ENCODE measurements at places on chromosomes 1 and 21.

- H3K4me3 ChIP-seq: no peak overlapping the region
- H3K27me3 ChIP-seq: no peaks in the 10 kb centered on the region
- H3K4me1 ChIP-seq: no peaks in the 10 kb centered on the region
- no peaks in the 10 kb centered on the region for H3K36me3 ChIP-seq
Observed at GRCh38 chr1:247434005-247434404, 18.0 kb downstream of the NLRP3 start.

- H3K4me3 ChIP-seq: no peak overlapping the region
- H3K4me1 ChIP-seq: no peaks in the 10 kb centered on the region
- no peak for DNase-seq
- no peak overlapping the region for H3K27ac ChIP-seq
- no peaks in the 10 kb centered on the region for H3K27me3 ChIP-seq
Observed at GRCh38 chr1:59422921-59423575, 126.2 kb downstream of the FGGY start.

- peaks cover 22% of the 10 kb centered on the region for H3K4me1 ChIP-seq
- H3K27me3 ChIP-seq: no peaks in the 10 kb centered on the region
- H3K27ac ChIP-seq: no peak overlapping the region
- H3K4me3 ChIP-seq: no peak overlapping the region
- peaks cover 18% of the 10 kb centered on the region for H3K36me3 ChIP-seq
Observed at GRCh38 chr1:43354471-43354870, 4.3 kb upstream of the CDC20 start.

- no peaks in the 10 kb centered on the region for H3K27me3 ChIP-seq
- no peaks in the 10 kb centered on the region for H3K4me1 ChIP-seq
- no peak overlapping the region for H3K27ac ChIP-seq
- no peak overlapping the region for H3K4me3 ChIP-seq
- no peak for DNase-seq
- H3K36me3 ChIP-seq: no peaks in the 10 kb centered on the region
Observed at GRCh38 chr1:179167418-179167777, 62.1 kb downstream of the ABL2 start.

DNA sequence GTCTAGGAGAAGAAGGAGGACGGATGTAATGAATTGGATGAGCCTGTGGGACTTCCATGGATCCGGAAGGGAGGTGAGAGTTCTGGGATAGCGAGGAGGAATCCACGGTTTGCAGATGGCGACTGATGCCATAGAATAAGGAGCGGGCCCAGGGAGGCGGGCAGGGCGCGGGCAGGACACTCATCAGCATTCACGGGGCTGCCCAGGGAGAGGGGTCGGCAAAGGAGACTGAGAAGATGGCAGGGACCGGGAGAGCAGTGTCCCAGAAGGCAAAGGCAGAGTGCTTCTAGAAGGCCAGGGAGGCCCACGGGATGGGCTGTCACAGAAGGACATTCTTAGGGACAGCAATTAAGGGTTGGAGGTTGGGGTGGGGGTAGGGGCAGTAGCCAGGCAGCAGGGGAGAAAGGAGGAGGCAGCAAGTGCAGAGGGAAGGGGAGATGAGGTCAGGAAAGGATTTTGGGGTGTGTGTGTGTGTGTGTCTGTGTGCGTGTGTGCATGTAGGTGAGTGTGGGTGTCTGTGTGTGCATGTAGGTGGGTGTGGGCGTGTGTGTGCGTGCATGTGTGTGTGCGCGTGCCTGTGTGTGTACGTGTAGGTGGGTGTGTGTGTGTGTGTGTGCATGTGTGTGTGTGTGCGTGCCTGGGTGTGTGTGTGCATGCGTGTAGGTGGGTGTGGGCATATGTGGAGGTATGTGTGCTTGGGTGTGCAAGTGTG, 1.1 kb upstream of the COL8A2 start:
- H3K4me3 ChIP-seq: no peak overlapping the region
- H3K27me3 ChIP-seq: peaks cover 43% of the 10 kb centered on the region
- H3K4me1 ChIP-seq: peaks cover 18% of the 10 kb centered on the region

DNA sequence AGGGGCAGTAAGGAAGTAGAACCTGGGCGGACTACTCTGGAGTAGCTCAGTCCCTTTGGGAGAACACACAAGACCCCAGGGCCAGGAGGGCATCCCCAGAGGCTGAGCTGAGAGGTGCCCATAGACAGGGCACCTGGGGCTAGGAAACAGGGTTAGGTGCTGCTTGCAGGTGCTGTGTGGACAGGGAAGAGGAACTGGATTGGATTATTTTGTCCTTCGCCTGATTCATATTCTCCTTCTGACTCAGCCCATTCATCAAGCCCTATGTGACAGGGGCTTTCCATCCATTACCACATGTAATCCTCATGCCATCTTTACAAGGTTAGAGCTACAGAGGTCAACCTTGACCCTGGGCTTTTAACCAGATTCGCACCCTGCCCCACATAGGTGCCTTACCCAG, 183.9 kb downstream of the C1orf94 start:
- H3K27me3 ChIP-seq: no peaks in the 10 kb centered on the region
- H3K4me3 ChIP-seq: no peak overlapping the region
- H3K4me1 ChIP-seq: no peaks in the 10 kb centered on the region

- DNase-seq: no peak
- H3K27me3 ChIP-seq: peaks cover 10% of the 10 kb centered on the region
- no peak overlapping the region for H3K27ac ChIP-seq
- peaks cover 10% of the 10 kb centered on the region for H3K4me1 ChIP-seq
- no peaks in the 10 kb centered on the region for H3K36me3 ChIP-seq
Observed at GRCh38 chr1:8976896-8977450, 31.3 kb downstream of the CA6 start.

DNA sequence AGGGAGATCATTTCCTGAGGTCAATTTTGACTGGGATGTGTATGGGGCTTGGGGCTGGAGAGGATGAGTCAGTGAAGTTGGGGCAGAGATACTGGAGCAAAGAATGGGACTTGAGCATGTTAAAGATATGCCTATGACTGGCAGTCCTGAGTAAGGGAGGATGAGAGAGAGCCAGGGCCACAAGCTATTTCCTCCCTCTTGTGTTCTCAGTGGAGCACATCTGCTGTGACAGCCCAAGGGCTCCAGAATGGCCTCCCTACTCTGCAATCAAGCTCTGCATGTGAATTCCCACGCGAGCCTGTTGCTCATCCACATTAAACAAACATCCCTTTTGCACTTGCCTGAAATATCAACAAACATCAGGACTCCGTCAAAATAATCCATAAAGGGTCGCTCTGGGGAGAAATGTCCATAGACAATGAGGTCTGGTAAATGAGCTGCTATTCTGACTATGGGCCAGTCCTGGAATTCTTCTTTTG, 9.2 kb downstream of the ADCY10 start:
- no peaks in the 10 kb centered on the region for H3K36me3 ChIP-seq
- no peak for DNase-seq
- no peaks in the 10 kb centered on the region for H3K4me1 ChIP-seq
- H3K27me3 ChIP-seq: no peaks in the 10 kb centered on the region

DNA sequence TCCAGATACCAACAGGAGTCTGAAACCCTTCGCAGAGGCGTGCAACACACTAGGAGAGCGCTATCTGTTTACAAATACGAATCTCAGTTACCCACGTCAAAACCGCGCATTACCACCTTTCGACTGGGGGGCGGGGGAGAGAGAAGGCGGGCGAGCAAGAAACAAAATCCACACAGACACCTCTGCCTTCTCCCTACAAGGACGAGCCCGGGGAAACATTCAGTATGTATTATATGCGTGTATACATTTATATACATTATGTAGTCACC, 722 bp downstream of the TUT4 start:
- DNase-seq: peak; percentile 74
- H3K36me3 ChIP-seq: peaks cover 4% of the 10 kb centered on the region
- H3K4me3 ChIP-seq: no peak overlapping the region

GRCh38 chr1:111225717-111226400, 1.7 kb upstream of the CHI3L2 start:
- peak overlapping the region; percentile 27 for H3K4me3 ChIP-seq
- no peaks in the 10 kb centered on the region for H3K27me3 ChIP-seq

GRCh38 chr1:46477153-46477929, 12.3 kb upstream of the DMBX1 start:
- no peaks in the 10 kb centered on the region for H3K4me1 ChIP-seq
- no peaks in the 10 kb centered on the region for H3K36me3 ChIP-seq
- H3K27me3 ChIP-seq: peaks cover 41% of the 10 kb centered on the region
- peak; percentile 79 for DNase-seq
- H3K4me3 ChIP-seq: no peak overlapping the region
- H3K27ac ChIP-seq: no peak overlapping the region

DNA sequence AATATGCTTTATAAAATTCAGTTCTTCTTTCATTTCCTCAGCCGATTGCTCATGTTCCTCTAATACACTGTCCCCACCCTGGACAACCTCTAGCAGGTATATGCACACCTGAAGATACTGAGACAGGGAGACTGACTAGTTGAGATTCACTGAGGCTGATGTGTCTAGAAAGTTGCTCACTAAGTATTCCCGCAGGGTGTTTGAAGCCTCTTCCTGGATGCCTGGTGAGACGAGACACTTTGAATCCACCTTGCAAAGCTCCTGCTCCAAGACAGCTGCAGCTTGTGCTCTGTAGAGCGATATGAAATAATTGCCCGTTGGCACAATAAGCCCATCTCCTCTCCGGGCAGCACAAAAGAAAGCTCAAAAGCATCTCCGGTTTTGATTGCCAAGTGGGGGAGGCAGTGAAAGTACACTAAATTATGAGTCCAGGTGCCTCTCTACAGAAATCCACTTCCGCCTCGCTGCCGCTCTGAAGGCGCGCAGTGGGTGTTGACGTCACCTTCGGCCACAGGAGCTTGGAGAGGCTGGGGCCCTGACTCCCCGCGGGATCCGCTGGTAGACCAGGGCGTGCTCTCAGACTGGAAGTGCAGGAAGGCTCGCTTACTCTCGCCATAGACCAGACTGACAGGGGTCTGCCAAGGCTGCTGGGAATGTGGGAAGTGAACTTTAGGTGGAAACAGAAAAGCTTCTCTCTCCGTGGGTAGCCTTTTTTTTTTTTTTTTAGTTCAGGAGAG, 46.3 kb downstream of the GPA33 start:
- peak overlapping the region; percentile 23 for H3K27ac ChIP-seq
- H3K4me1 ChIP-seq: peaks cover 14% of the 10 kb centered on the region
- peaks cover 35% of the 10 kb centered on the region for H3K27me3 ChIP-seq
- DNase-seq: peak; percentile 85
- H3K4me3 ChIP-seq: peak overlapping the region; percentile 65
- H3K36me3 ChIP-seq: no peaks in the 10 kb centered on the region

DNA sequence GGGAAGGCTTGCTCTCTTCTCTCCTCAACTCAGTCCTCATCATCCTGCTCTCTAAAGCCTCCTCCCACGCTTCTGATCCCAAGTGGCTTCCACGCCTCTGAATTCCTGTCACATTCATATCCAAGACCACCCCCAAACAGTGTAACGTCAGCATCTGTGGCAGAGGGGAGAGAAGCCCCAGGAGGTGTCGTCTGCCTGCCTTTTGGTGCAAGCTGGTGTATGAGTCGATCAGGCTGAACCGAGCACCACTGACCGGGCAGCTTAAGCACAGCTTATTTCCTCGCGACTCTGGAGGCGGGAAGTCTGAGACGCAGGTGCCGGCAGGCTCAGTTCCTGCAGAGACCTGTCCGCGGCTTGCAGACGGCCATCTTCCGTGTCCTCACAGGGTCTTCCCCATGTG, 123.8 kb upstream of the RAB4A start:
- peaks cover 3% of the 10 kb centered on the region for H3K27me3 ChIP-seq
- no peak for DNase-seq
- no peaks in the 10 kb centered on the region for H3K36me3 ChIP-seq
- no peak overlapping the region for H3K27ac ChIP-seq
- no peak overlapping the region for H3K4me3 ChIP-seq
